ENCODE measurements at places on chromosomes 5 and 9. TPM values are rescaled to one million over a fixed set of nuclear protein-coding genes. Genes with fewer than 3 reads are reported as not detected.

The SREK1 gene
- total RNA-seq = 58.4 TPM

The IFNA13 gene
- total RNA-seq = not detected

The KCNV2 gene
- total RNA-seq = not detected

The DPP7 gene
- 53.8 TPM for total RNA-seq

The TRIM36 gene
- 4.4 TPM for total RNA-seq

The ZDHHC11B gene
- 0.29 TPM for total RNA-seq

The MARCHF3 gene
- total RNA-seq = 16.5 TPM

The NFIL3 gene
- total RNA-seq = 37.5 TPM

The TAF11L13 gene
- not detected for total RNA-seq

The RUSC2 gene
- 63.8 TPM for total RNA-seq

The PCDHB11 gene
- total RNA-seq = 2.1 TPM

The SPACA9 gene
- total RNA-seq = 3.9 TPM

The FCHSD1 gene
- total RNA-seq = 40.6 TPM

The PURA gene
- total RNA-seq = 9.2 TPM

Data from astrocyte (in vitro differentiated cells and primary cell).